ENCODE measurements at places on chromosomes 5 and 9. TPM values are rescaled to one million over a fixed set of nuclear protein-coding genes. Genes with fewer than 3 reads are reported as not detected.
A peak's percentile ranks its signal among the peaks of the same experiment; 100 is the strongest.

DNA sequence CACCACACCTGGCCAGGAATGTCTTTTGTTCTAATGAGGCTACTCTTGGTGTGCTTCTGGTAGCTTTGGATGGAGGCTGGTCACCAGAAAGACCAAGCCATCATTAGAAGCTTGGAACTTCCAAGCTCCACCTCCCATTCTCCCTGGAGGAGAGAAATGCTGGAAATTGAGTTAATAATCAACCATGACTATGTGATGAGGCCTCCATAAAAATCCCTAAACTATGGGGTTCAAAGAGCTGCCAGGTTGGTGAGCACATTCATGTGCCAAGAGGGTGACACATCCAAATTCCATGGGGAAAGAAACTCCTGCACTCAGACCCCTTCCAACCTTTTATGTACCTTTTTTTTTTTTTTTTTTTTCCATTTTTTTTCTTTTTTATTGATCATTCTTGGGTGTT is 105.5 kb upstream of the SPATA31C2 start:
- no peak for DNase-seq

DNA sequence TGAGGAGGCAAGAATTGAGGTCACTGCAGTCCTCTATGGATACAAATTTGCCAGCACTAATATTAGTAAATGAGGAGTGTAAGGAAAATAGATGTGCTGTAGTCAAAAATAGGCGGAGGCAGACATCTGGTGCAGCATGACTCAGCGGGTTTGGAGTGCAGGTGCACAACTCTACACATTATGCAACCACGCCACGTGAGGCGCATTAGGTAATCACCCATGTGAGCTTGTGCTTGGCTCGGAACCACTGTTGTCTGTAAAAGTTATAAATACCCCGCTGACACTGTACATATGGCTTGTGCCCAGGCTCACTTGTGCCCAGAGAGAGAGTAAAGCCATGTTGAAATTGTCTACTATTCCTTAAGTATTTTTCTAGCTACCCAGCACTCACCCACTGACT is 623.5 kb upstream of the NUDT12 start:
- DNase-seq, result no peak

DNA sequence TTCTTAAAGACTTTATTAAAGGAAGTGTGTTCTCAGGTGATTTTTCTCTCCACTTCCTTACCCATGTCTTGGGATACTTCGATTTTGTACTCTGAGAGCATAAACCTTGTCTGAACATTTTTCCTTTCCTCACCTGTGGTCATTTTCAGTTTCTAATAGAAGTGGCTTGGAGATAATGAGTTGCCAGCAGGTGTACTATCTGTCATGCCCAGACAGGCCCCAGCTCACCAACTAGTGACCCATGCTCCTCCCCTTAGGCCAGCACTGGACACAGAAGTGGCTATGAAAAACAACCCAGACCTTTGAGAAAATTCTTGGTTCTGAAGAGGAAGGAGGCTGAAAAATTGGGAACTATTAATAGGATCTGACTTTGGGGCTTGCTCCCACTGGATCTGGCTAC is 49.2 kb upstream of the SMIM32 start:
- DNase-seq, result no peak

GRCh38 chr5:53339962-53340540 is 140.4 kb upstream of the FST start:
- DNase-seq, result peak; percentile 77

- peak; percentile 86 for DNase-seq
Observed at GRCh38 chr9:95854386-95855020, 21.0 kb upstream of the ERCC6L2 start.

Gene SPINK6
- total RNA-seq, result 5.5 TPM

- no peak for DNase-seq
Observed at GRCh38 chr9:126487856-126488255, 125.9 kb upstream of the LMX1B start.

- no peak for DNase-seq
Observed at GRCh38 chr5:36214436-36214835, 27.3 kb downstream of the NADK2 start.

DNA sequence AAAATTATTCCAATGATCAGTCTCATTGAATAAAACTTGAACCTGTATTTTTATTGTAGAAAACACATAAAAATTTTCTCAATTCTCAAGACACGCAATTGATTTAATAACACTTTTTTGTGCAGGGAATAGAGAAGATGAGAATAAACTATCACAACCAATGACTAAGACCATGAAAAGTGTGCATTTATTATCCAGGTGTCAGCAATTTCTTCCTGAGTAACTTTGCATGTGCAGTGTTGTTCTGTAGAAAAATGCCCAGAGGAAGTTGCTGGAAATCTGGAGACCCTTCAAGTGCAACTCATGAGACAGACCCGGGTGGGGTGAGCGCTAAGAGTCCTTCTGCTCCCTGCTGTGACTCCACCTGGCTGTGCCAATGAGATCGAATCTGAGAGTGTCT is 405.7 kb downstream of the SEMA5A start:
- no peak for DNase-seq

Gene MARCOL
- 3.9 TPM for total RNA-seq

DNA sequence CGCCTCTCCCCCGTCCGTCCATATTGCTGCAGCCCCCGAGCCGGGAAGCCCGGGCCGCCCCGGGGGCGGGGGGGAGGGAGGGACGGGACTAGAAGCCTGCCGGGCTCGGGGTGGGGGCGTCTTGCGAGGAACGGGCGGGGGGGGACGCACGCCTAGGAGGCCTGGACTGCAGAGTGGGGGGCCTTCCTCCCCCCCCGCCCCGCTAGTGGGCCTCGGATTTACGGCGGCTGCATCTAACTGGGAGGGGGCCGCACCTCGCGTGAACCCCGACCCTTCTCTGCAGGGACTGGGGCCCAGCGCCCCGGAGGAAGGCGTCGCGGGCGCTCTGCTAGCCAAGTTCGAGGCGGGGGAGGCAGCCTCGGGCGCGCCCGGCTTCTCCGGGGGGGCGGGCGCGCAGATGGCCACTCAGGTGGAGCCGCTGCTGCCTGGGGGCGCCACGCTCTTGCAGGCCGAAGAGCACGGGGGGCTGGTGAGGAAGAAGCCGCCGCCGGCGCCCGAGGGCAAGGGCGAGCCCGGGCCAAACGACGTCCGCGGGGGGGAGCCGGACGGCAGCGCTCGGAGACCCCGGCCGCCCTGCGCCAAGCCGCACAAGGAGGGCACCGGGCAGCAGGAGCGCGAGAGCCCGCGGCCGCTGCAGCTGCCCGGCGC is at the start of gene LARP1:
TSS of gene LARP1 (plus strand) at position 17 of the 648 bp plus-strand sequence. CDS start at position 398, 381 bp downstream.
- peak; percentile 57 for DNase-seq

DNA sequence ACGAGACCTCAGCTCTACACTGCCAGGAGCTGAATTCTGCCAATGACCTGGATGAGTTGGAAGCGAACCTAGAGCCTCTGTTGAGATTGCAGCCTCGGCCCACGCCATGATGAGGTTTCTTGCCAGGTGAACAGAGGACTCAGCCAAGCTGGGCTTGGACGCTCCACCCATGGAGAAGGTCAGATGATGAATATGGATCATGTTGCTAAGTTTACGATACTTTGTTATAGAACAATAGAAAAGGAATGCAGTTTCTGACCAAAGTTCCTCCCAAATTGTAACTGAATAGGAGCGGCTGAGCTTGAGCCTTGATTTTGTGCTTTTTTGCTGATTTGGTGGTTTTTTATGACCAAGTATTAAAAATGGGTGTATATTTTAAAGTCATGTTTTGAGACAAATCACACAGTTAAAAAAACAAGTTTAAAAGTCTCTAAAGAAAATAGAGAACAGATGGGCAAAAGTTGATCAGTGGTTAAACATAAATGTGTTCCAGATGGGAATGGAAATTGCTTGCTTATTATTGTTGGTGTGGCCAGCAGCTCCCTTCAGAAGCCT is 32.9 kb downstream of the ROPN1L start:
- DNase-seq, result no peak

GRCh38 chr5:115831163-115831768 is 10.1 kb downstream of the ATG12 start:
- no peak for DNase-seq

Gene GGTA1
- 12.0 TPM for total RNA-seq

Gene SOHLH1
- not detected for total RNA-seq

DNA sequence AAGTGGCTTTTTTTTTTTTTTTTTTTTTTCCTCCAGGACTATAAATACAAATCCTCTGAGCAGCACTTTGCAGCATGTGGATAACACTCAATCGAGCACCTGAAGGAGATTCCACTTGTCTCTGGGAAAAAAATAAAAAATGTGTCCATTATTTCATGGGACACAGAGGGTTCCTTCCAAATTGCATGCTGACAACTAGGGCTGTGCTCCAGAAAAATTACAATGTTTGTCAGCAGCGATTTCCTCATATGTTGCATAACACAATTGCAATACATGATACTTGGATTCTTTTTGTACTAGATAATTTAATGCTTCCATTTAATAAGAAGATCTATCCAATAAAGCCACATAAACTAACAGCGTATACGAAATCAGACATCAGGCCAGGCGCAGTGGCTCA is 84.4 kb downstream of the CDH18 start:
- peak; percentile 14 for DNase-seq

DNA sequence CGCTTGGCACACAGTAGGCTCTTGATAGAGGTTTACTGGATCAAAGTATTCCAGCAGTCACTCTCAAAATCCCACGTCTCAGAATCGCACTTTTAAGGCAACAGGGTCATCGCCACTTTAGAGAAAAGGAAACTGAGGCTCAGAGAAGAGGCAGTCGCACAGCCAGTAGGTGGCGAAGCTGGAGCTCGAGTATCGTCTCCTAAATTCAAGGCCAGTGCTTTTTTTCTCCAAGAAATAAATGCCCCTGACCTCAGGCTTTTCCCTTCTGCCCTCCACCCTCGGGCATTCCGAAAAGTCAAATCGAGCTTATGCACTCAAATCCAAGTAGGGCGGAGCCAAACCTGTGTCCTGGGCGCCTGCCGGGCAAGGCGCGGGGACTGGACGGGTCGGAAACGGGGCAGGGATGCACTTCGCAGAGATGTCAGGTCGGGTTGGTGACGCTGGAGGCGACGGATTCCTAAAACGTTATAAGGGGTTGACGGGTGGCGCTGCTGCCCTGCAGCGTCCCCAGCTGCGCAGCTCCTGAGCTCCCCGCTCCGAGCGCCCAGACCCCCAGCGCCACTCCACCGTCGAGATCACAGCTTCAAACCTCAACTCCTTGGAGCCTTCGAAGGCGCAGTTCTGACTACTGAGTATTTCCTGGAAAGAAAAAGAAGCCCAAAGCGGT is 4.7 kb upstream of the FOXB2 start:
- no peak for DNase-seq

GRCh38 chr5:165014439-165014838 is 1509.0 kb downstream of the MAT2B start:
- no peak for DNase-seq

All from umbilical cord (tissue), 2 donors.